Stimulated activated CD8-positive, alpha-beta memory T cell treated with anti-CD3 and anti-CD28 coated beads, Interleukin-4, amount 100 ng/mL, for 4 hours (primary cell): ENCODE measurements at places on chromosomes 5 and 9.

GRCh38 chr5:170570476-170570875 lies 66.7 kb downstream of the KCNIP1 start:
- no peak for DNase-seq

DNA sequence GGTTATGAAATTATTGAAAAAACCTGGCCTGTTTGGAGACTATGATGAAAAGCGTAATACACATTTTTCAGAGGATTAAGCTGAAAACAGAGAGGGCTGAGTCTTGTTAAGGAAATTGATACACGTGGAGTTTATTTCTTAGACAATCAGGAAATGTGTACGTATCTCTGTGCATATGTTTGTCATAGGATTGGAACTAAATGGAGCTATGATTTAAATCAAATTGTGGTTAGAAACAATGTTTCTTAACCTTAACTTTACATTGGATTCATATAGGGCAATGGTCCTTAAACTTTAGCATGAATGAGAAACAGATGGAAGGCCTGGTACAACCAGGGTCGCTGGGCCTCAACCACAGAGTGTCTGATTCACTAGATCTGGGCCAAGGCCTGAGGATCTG lies 451.6 kb downstream of the CDH18 start:
- no peak for DNase-seq

- DNase-seq, result no peak
Measured at GRCh38 chr9:108109927-108110690, 620.5 kb upstream of the KLF4 start.

DNA sequence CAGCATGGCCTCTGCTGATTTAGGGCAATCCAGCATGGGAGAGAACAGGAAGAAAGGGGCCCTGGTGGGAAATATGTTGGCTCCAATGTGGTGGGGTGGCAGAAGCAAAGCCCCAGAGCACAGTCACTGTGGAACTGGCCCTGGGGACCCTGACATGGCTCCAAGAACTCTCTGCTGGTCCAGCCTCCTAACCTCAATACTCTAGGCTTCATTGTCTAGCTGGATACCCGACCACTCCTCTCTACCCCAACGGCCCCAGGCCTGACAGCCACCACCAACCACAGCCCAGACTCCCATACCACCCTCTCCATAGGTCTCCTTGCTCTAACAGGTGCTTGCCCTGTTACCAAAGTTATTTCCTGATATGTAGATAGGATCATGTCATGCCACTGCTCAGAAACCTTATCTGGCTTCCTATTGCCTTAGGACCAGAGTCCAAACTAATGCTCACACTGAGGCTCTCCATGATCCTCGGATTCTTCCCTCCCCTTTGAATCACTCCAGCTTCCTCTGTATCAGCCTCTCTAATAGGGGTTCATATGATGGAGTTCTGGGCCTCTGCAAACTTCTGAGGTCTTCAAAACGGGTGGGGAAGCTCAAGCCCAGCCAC lies 12.9 kb downstream of the ACSL6 start:
- DNase-seq, result no peak

DNA sequence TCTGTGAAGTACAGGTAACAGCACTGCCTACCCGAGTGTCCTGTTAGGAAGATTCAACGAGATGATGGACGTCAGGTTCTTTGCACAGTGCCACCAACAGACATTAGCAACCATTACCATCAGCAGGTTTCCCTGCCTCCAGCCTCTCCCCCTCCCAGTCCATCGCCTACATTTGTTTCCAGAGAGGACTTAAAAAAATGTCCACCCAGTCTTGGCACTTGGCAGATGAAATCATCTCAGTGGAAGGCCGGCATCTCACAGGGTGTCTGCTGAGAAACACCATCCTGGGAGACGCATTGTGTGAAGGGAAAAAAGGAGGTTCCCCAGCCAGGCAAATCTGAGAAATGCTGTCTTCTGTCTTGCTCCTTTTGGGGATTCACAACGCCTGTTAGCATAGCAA lies 58.2 kb downstream of the CRB2 start:
- DNase-seq, result no peak

DNA sequence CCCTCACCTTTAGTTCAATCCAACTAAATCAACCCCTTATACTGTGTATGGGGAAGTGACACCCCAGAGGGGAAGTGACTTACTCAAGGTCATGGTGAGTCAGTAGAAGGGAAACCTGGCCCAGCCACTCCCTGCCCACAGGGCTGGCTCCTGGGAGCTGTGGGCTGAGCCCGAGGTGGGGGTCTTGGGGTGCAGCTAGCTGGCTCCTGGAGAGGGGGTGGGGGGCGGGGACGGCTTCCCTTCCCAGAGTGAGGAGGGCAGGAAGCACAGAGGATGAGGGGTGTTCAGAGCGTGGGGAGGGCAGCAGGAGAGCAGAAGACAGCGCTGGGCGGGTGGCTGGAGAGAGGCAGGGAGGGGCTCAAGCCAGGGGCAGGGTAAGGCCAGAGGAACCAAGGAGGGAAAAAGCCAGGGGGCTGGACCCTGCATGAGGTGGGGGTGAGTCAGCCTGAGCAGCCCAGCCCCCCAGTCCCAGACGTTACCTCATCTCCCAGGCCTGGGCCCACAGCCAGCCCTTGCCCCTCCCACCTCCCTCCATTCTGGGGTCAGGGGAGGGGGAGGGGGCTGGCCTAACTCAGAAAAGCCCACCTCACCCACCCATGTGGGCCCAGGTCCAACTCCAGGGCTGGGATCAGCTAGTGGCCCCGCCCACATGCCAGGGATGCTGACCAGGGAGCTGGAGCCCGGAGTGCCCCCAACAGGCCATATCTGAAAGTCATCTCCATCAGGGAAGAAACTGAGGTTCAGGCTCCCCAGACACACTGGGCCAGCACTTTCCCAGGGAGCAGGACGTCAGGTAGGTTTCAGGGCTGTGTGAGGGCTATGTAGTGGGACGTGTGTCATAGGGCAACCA lies 2.8 kb downstream of the PDLIM7 start:
- no peak for DNase-seq

GRCh38 chr5:117738571-117738970 lies 1163.9 kb upstream of the SEMA6A start:
- DNase-seq, result no peak

DNA sequence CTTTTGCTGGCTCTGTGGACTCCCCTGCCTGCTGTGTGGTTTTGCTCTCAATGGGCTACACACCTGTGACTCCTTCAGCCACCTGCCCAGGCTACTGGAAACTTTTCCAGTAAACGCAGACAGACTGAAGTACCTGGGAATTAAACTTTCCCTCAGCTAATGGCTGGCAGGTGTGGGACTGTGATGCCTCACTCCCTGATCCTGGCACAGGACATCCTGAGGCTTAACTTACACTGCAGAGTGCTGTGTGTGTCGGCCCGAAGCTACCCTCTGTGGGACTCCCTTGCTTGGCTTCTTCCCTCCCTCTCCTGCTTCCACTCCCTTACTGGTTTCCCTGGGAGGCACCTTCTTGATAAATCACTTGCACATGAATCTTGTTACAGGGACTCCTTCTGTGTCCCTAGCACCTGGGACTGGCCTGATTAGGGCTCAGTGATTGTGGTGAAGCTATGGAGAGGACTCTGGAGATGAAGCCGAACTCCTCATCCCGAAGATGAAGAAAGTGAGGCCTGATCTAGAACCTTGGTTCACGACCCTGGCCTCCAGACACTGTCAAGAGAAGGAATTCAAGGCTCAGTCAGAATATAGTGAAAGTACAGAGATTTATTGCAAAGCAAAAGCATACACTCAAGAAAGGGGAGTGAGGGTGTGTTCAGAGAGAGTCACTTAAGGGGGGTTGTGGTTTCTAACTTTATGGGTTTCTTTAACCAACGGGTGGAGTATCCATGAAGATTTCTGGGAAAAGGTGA lies 113.4 kb upstream of the ALDH1B1 start:
- no peak for DNase-seq

DNA sequence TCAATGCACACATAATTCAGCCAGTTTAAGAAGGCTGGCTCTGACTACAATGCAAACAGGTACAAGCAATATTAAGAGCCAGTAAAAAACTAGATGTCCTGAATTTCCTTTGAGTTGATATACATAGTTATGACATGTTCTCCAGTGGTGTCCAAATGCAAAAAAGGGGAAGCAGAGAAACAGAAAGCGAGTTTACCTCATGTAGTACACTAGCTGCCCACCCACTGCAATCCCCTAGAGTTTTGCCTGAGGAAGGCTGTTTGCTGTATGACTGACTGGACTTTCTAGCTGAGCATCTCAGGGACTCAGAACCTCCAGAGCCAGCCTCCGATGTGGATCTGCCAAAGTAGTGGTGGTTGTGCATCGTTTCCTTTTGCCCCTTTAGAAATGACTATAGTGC lies 44.8 kb upstream of the SLC1A3 start:
- no peak for DNase-seq

GRCh38 chr5:112390327-112390726 lies 28.8 kb downstream of the EPB41L4A start:
- DNase-seq, result no peak

GRCh38 chr9:33177086-33177485 lies 9.9 kb upstream of the B4GALT1 start:
- no peak for DNase-seq

DNA sequence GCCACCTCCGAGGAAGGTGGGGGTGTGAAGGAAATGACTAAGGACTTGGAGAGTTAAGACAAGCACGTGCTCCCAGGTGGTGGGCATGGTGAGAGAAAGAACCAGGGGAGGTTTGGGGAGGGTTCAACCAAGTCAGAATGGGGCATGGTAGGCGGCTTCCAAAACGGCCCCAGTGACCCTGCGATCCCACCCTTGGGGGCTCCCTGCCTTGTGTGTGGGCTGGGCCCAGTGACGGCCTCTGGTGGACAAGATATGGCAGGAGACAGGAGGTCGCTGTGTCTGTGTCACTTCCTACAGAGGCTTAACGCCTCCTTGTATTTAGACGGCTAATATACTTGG lies 51.3 kb upstream of the IRX4 start:
- no peak for DNase-seq
